Kidney (tissue), 22 donors: ENCODE measurements at places on chromosomes 5 and 9. TPM values are rescaled to one million over a fixed set of nuclear protein-coding genes. Genes with fewer than 3 reads are reported as not detected.
A peak's percentile ranks its signal among the peaks of the same experiment; 100 is the strongest.

DNA sequence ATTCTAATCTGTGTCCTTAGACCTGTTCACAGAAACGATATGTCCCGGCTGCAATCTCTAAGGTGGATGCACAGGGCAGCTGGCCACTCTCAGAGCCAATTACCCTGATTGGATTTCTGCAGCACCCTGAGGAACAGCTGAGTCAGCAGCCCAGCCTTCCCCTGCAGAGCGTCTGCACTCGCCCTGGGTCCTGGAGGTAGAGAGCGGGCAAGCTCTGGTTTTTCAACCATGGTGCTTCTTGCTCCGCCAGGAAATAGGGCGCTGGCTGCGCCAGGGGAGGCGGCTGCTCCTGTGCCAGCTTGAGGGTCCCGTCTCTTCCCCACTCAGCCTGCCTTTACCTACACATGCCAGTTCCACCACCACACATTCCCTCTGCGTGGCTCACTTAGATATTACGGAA lies 19.2 kb downstream of the NDUFS6 start:
- H3K27me3 ChIP-seq = no peaks in the 10 kb centered on the region
- no peak overlapping the region for H3K27ac ChIP-seq
- no peaks in the 10 kb centered on the region for H3K4me1 ChIP-seq
- no peak overlapping the region for H3K4me3 ChIP-seq

The IL4 gene
- not detected for total RNA-seq

- H3K4me1 ChIP-seq = no peaks in the 10 kb centered on the region
- H3K27ac ChIP-seq = peak overlapping the region; percentile 61
- no peak for DNase-seq
- no peaks in the 10 kb centered on the region for H3K36me3 ChIP-seq
Measured at GRCh38 chr5:141850786-141851185, 27.4 kb downstream of the PCDH1 start.

The CCL28 gene
- 22.8 TPM for total RNA-seq

The PDCD1LG2 gene
- total RNA-seq = 2.4 TPM

- H3K4me3 ChIP-seq = no peak overlapping the region
- peaks cover 67% of the 10 kb centered on the region for H3K27me3 ChIP-seq
- no peaks in the 10 kb centered on the region for H3K36me3 ChIP-seq
- H3K4me1 ChIP-seq = no peaks in the 10 kb centered on the region
- H3K27ac ChIP-seq = no peak overlapping the region
Measured at GRCh38 chr9:124022201-124023121, 10.9 kb downstream of the LHX2 start.

DNA sequence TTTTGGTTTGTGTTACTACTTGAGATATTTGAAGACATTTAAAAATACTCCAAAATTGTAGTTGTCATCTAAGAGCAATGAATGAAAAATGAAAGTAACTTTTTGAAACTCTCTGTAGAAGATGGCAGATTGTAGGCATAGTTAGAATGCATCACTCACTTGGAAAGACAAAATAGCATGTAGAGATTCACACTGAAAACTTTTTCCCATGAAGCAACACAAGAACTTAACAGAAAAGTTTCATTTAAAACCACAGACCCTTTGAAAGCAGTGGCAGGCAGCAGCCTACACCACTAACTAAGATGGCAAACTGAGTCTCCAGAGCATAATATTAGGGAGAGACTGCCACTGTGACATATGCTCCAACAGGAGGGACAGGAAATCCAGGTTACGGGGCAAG lies 18.9 kb upstream of the FAM174A start:
- H3K27me3 ChIP-seq = no peaks in the 10 kb centered on the region

- no peaks in the 10 kb centered on the region for H3K36me3 ChIP-seq
- H3K4me1 ChIP-seq = no peaks in the 10 kb centered on the region
- H3K27ac ChIP-seq = no peak overlapping the region
Measured at GRCh38 chr9:37678789-37679273, 28.1 kb downstream of the FRMPD1 start.

The SPATA31E1 gene
- not detected for total RNA-seq

GRCh38 chr5:171957591-171958251 lies 48.7 kb downstream of the FBXW11 start:
- H3K27ac ChIP-seq = no peak overlapping the region
- no peaks in the 10 kb centered on the region for H3K4me1 ChIP-seq
- DNase-seq = no peak
- H3K36me3 ChIP-seq = peaks cover 3% of the 10 kb centered on the region
- no peak overlapping the region for H3K4me3 ChIP-seq

- DNase-seq = peak; percentile 79
- no peaks in the 10 kb centered on the region for H3K4me1 ChIP-seq
- no peaks in the 10 kb centered on the region for H3K36me3 ChIP-seq
- peak overlapping the region; percentile 7 for H3K4me3 ChIP-seq
- no peak overlapping the region for H3K27ac ChIP-seq
Measured at GRCh38 chr5:59798862-59799667, 94.5 kb downstream of the PDE4D start.

- H3K27me3 ChIP-seq = no peaks in the 10 kb centered on the region
- no peaks in the 10 kb centered on the region for H3K4me1 ChIP-seq
- no peak overlapping the region for H3K4me3 ChIP-seq
- H3K27ac ChIP-seq = no peak overlapping the region
Measured at GRCh38 chr5:92353107-92354030, 970.3 kb upstream of the ARRDC3 start.

DNA sequence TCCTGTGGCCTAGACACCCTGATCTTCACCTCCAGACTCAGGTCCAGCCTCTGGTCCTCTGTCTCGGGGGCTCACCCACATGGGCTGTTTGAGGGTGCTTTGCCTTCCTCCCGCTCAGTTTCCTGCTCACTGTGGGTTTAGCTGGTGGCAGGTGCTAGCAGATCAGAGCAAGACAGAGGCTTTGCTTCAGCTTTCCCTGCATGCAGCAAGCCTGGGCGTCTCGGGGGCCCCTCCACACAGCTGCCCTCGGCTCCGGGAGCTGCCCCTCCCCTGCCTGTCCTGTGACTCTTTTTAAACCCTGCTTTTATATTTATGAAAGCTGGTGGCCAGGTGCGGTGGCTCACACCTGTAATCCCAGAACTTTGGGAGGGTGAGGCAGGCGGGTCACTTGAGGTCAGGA lies 14.6 kb downstream of the MRPL36 start:
- H3K27ac ChIP-seq = no peak overlapping the region
- no peak for DNase-seq
- H3K27me3 ChIP-seq = no peaks in the 10 kb centered on the region
- H3K4me1 ChIP-seq = no peaks in the 10 kb centered on the region

The CFAP90 gene
- total RNA-seq = 3.6 TPM

GRCh38 chr9:108049026-108049607 lies 559.5 kb upstream of the KLF4 start:
- H3K27me3 ChIP-seq = no peaks in the 10 kb centered on the region
- no peak for DNase-seq
- H3K36me3 ChIP-seq = no peaks in the 10 kb centered on the region
- H3K4me3 ChIP-seq = no peak overlapping the region

The REEP2 gene
- total RNA-seq = 1.9 TPM

DNA sequence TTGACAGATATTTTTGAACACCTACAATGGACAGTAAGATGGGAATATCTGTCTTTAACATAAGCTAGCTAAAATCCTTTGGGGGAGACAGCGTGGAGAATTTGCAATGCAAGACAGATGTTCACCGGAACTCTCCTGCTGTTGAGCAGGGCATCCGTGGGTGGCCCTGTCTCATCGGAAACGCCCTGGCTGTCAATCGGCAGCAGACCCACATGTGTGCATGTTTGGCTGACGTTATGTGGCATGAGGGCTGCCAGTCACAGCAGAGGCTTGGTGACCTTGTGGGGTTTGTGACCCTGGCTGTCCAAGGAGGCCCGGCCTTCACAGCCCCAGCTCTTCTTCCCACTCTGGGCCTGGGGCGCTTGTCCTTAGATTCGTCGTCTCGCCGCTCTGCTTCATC lies 129.7 kb upstream of the OTULINL start:
- H3K36me3 ChIP-seq = no peaks in the 10 kb centered on the region
- H3K27me3 ChIP-seq = no peaks in the 10 kb centered on the region
- no peak for DNase-seq
- H3K27ac ChIP-seq = no peak overlapping the region
- H3K4me1 ChIP-seq = peaks cover 5% of the 10 kb centered on the region
- H3K4me3 ChIP-seq = no peak overlapping the region

GRCh38 chr5:95809414-95809960 lies 13.0 kb downstream of the GLRX start:
- no peak for DNase-seq
- no peaks in the 10 kb centered on the region for H3K27me3 ChIP-seq
- H3K36me3 ChIP-seq = peaks cover 6% of the 10 kb centered on the region
- H3K27ac ChIP-seq = peak overlapping the region; percentile 71

DNA sequence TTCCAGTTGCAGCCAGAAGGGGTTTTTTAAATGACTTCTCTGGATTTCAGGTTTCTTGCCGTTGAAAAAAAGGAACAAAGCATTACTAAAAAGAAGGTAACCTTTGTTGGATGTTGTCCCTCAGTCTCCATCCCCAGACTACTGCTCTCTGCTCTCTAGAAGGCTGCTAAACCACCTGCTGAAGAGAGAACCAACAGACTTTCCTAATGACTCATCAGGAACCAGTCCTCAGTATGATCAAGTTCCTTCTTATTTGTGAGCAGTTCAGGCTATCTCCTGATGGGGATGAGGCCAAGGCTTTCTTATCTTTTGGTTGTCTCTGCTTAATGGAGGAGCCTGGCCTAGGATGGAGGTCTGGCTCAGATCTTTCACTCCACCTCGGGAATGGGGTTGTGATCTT lies 4.1 kb downstream of the KIF4B start:
- no peak overlapping the region for H3K27ac ChIP-seq
- no peak for DNase-seq
- H3K4me3 ChIP-seq = no peak overlapping the region
- no peaks in the 10 kb centered on the region for H3K27me3 ChIP-seq
- no peaks in the 10 kb centered on the region for H3K36me3 ChIP-seq

- no peaks in the 10 kb centered on the region for H3K4me1 ChIP-seq
- DNase-seq = no peak
- no peaks in the 10 kb centered on the region for H3K36me3 ChIP-seq
Measured at GRCh38 chr9:71670121-71670520, 98.2 kb downstream of the CEMIP2 start.

GRCh38 chr9:131303381-131304321 lies 14.1 kb downstream of the PLPP7 start:
- H3K27me3 ChIP-seq = no peaks in the 10 kb centered on the region
- H3K4me3 ChIP-seq = no peak overlapping the region
- H3K27ac ChIP-seq = no peak overlapping the region
- no peaks in the 10 kb centered on the region for H3K36me3 ChIP-seq
- no peak for DNase-seq

- no peaks in the 10 kb centered on the region for H3K27me3 ChIP-seq
- DNase-seq = no peak
Measured at GRCh38 chr5:21680196-21680595, 1172.9 kb downstream of the CDH12 start.

DNA sequence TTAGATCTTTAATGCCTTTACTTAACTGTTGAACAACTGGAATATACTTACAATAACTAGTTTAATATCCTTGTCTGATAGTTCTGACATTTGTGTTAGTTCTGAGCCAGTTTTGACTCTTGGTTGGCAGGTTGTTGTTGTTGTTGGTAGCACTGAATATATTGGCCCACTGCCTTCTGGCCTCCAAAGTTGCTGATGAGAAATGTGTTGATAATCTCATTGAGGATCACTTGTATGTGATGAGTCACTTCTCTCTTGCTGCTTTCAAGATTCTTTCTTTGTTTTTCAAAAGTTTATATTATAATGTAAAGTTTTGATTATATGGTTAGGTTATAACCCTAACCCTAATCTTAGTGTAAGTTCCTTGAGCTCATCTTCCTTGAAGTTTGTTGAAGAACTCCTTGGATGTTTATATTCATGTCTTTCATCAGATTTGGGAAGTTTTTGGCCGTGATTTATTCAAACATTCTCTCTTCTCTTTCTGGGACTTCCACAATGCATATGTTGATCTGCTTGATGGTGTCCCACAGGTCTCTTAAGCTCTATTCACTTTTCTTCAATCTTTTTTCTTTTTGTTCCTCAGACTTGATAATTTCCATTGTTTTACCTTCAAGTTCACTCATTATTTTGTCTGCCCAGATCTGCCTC lies 149.7 kb downstream of the FGF18 start:
- no peaks in the 10 kb centered on the region for H3K27me3 ChIP-seq
- H3K4me1 ChIP-seq = no peaks in the 10 kb centered on the region
- H3K4me3 ChIP-seq = no peak overlapping the region
- H3K36me3 ChIP-seq = no peaks in the 10 kb centered on the region

GRCh38 chr5:126579716-126580115 lies 15.3 kb downstream of the ALDH7A1 start:
- H3K27ac ChIP-seq = no peak overlapping the region
- no peaks in the 10 kb centered on the region for H3K4me1 ChIP-seq
- no peak for DNase-seq
- H3K27me3 ChIP-seq = no peaks in the 10 kb centered on the region
- no peak overlapping the region for H3K4me3 ChIP-seq
- H3K36me3 ChIP-seq = peaks cover 31% of the 10 kb centered on the region

The PTGDS gene
- total RNA-seq = 236 TPM

- no peak for DNase-seq
- no peak overlapping the region for H3K27ac ChIP-seq
- peaks cover 14% of the 10 kb centered on the region for H3K4me1 ChIP-seq
- no peak overlapping the region for H3K4me3 ChIP-seq
- H3K27me3 ChIP-seq = no peaks in the 10 kb centered on the region
- H3K36me3 ChIP-seq = no peaks in the 10 kb centered on the region
Measured at GRCh38 chr5:170280011-170280493, 17.5 kb downstream of the LCP2 start.

- no peaks in the 10 kb centered on the region for H3K36me3 ChIP-seq
- H3K27ac ChIP-seq = peak overlapping the region; percentile 45
- peak; percentile 67 for DNase-seq
Measured at GRCh38 chr5:159878988-159879471, 37.3 kb upstream of the ADRA1B start.

GRCh38 chr9:76552751-76553455 lies 93.9 kb downstream of the GCNT1 start:
- no peak for DNase-seq
- no peak overlapping the region for H3K27ac ChIP-seq
- no peaks in the 10 kb centered on the region for H3K36me3 ChIP-seq
- H3K4me3 ChIP-seq = no peak overlapping the region

The MRPL36 gene
- 29.6 TPM for total RNA-seq

DNA sequence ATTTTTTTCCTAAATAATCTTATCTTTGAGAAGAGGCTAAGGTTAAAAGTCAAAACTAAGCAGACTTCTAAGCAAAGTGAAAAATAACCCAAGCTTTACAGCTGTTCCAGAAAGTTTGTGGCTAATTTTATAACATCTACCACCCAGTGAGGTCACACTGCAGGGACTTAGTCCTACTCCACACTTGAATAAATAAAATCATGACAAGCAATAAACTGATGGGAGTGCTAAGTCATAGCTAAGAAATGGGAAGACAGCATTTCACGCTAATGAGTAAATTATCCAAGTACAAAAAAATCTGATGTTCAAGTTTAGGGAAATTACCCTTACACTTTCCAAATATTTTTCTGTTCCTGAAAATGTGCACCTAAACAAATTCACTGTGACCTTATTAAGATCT lies 47.7 kb downstream of the ZNF608 start:
- H3K27me3 ChIP-seq = no peaks in the 10 kb centered on the region
- H3K4me3 ChIP-seq = no peak overlapping the region
- H3K27ac ChIP-seq = peak overlapping the region; percentile 29
- no peak for DNase-seq
- H3K36me3 ChIP-seq = no peaks in the 10 kb centered on the region
- H3K4me1 ChIP-seq = peaks cover 33% of the 10 kb centered on the region

The PCDHGA7 gene
- 4.1 TPM for total RNA-seq

- H3K36me3 ChIP-seq = no peaks in the 10 kb centered on the region
- H3K4me3 ChIP-seq = no peak overlapping the region
- no peaks in the 10 kb centered on the region for H3K27me3 ChIP-seq
- H3K4me1 ChIP-seq = no peaks in the 10 kb centered on the region
- no peak for DNase-seq
Measured at GRCh38 chr5:172166030-172166826, 21.8 kb downstream of the STK10 start.
